Neural progenitor cell (in vitro differentiated cells): ENCODE measurements at places on chromosomes 1 and 21. TPM values are rescaled to one million over a fixed set of nuclear protein-coding genes. Genes with fewer than 3 reads are reported as not detected.

The RTCA gene
- total RNA-seq: 34.1 and 69.7 TPM in 2 replicates

The EDN2 gene
- total RNA-seq: not detected in 2 replicates

The DNAH14 gene
- total RNA-seq: 64.8 and 118 TPM in 2 replicates

The ALX3 gene
- total RNA-seq: 1.1 TPM in 1 of 2 replicates, not detected in the other

The CR1L gene
- not detected in 2 replicates for total RNA-seq

DNA sequence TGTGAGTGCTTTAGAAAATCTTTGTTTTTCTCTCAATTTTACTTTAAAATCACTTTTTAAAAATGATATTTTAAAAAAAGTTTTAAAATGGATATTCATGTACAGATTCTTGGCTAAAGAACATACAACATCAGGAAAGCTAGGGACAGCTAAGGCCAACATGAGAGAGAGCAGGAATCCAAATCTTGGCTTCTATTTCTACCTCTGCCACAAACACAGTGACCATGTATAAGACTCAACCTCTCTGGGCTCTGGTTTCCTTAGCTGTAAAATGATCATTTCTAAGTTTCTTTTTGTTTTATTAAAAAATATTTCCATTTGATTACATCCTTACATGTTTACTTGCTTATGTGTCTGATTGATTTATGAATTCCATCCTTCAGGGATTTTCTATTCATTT is 1.2 kb downstream of the VCAM1 start:
- DNase-seq: no peak

DNA sequence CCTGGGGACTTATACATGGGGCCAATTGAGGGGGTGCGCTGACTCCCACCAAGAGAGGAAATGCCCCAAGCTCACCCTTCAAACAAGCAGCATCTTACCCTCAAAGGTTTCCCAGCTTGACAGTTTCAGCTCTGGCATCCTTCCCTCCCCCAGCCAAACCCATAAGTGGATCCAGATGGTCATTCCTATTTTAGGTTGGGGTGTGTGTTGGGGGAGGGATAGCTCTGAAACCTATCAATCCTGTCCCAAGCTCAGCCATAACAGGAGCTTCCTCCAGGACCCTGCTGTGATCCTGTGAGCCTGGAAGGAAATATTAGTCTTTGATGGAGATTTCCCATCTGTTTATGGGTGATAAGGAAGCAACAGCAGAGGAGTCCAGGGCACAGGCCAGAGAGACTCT is 3.4 kb upstream of the TMEM222 start:
- no peak for DNase-seq

DNA sequence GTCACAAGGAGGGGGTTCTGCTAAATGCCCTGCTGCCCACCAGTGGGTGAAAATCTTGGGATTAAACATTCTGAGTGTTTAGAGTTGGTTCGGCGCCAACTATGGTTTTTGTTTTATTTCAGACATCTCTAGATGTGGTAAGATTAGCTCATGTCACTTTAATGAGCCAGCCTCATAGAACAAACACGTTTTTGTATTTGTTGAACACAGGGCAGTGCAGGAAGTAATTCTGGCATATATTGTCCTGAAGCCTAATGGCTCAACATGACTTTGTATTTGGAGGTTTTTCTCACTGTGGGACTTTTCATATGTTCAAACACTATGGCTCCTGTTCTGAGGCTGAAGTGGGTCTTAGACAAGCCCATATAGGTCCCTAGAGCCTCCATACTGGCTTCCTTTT is 107.8 kb downstream of the NGF start:
- no peak for DNase-seq

DNA sequence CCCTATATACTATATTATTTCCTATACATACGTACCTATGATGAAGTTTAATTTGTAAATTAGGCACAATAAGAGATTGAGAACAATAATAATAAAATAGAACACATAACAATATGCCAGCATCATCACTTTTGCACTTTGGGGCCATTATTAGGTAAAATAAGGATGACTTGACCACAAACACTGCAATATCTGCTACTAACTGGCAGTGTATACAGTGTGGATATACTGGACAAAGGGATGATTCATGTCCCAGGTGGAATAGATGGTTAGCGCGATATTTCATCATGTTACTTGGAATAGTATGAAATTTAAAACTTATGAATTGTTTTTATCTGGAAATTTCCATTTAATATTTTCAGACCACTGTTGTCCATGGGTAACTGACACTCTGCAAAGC is 35.4 kb upstream of the TXLNA start:
- no peak for DNase-seq

DNA sequence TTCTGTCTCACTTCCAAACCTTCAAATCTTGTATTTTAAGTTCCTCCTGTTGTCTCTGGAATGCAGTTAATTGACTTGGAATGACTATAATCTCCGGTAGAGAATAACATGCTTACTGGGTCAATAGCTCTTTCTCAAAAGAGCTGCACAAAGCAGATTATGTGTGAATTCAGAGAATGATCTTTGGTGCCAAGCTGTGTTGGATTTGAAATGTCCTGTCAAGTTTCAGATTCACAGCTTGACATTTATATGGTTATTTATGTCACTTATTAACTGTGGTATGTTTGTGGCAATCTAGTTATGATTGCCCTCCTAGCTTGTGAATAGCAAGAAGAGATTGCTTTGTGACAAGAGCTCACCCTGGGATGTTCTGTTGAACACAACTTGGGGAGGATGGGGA is 128.3 kb upstream of the KCNE2 start:
- peak; percentile 54 for DNase-seq

DNA sequence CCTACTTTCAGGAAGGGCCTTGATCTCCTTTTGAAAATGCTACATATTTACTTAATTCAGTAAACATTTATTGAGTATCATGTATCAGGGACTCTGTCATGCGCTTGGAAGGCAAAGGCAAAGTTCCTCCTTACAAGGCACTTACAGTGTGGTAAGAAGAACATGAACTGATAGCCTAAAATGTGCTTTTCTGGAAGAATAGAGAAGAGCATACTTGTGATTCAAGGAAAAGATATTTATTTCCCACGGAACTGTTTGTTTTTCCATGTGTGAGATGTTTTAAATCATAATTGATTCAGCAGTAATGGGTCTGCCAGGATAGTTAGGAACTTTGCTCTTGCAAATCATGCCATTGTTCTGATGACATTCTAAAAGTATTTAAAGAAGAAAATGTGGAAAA is 110.1 kb upstream of the ZNHIT6 start:
- no peak for DNase-seq

DNA sequence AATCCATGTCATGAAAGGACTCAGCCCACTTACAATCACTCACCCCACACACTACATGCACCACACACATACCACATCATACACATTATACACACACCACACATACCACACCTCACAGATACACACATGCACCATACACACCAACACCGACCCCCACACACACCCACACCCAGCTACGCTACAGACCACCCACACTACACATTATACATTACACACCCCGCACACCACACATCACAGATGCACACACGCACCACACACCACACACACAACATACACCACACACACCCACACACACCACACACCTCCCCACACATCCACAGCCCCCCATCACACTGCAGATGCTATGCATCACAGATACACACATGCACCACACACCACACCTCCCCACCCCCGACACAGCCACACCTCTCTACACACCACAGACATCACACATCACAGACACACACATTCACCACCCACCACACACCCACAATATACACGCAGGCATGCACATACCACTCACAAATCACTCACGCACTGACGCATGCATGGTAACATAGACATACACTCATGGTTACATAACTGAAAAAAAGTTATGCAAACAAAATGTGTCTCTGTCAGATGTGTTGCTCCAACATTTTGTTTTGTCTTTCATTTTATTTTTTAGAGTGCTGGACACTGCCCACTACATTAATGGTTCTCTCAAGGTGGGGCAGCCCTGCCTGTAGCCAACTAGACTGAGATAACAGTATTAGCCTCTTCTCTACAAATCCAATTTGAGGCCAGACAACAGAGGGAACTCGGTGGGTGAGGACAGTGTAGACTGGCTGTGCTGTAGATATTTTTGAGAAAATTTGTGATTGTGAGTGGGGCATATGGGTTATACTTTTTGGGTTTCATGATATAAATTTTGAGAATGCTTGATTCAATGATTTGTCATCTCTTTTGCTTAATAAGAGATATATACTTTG is 15.2 kb upstream of the PGBD2 start:
- DNase-seq: no peak

DNA sequence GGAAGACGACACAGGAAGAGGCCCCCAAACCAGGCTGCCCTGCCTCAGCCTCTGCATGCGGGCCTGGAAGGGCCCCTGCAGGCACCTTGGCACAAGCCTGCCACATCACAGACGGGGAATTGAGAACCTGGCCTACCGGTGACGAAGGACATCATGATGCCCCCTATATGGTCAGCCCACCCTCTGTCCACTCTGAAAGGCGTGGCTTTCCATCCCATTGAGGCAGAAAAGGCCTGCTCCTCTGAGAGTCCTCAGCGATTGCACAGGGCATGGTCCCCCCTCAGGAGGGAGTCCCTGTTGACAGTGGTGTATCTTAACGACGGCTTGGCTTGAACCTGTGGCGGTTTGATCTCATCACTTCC is 11.4 kb downstream of the KRTAP10-1 start:
- no peak for DNase-seq

GRCh38 chr1:174276087-174276486 is 116.8 kb downstream of the RABGAP1L start:
- DNase-seq: no peak

- no peak for DNase-seq
Measured at GRCh38 chr1:226029093-226029496, 30.0 kb upstream of the SDE2 start.

GRCh38 chr1:194537521-194537920 is 1351.1 kb upstream of the B3GALT2 start:
- no peak for DNase-seq

DNA sequence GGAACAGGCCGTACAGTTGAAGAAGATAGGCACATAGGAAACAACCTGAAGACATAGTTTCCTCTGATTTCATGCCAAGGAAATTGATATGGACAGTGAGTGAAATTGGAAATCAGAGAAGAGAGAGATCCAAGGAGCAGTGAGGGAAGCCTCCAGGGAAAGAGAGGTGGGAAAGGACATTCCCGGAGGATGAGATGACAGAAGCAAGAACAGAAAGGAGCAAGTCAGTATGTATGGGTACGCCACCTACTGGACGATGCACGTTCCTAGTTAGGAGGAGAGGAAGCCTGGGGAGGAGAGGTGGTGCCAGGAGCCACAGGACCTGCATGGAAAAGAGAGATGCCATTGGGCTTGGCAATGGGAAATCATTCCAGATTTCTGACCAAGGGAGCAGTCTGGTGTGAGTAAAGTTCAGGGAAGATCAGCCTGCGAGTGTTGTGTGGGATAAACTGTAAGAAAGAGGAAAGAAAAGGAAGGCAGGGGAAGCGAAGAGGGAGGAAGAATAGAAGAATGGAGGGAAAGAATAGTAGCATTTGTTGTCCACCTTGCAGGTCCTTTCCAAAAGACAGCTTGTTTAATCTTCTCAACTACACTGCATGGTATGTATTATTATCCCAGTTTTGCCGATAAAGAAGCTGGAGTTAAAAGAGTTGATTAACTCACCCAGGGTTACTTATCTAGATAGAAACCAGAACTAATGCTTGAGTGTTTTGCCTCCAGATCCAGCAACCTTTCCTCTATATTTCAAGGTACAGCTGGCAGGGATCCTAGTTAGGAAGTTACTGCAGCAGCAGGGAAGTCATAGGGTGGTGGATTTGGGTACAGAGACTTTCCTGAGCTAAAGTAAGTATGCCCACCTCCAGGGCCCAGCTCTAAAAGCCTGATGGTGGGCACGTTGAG is 27.4 kb downstream of the C1orf116 start:
- peak; percentile 78 for DNase-seq

GRCh38 chr1:19936061-19936750 is 12.8 kb upstream of the PLA2G2E start:
- no peak for DNase-seq

DNA sequence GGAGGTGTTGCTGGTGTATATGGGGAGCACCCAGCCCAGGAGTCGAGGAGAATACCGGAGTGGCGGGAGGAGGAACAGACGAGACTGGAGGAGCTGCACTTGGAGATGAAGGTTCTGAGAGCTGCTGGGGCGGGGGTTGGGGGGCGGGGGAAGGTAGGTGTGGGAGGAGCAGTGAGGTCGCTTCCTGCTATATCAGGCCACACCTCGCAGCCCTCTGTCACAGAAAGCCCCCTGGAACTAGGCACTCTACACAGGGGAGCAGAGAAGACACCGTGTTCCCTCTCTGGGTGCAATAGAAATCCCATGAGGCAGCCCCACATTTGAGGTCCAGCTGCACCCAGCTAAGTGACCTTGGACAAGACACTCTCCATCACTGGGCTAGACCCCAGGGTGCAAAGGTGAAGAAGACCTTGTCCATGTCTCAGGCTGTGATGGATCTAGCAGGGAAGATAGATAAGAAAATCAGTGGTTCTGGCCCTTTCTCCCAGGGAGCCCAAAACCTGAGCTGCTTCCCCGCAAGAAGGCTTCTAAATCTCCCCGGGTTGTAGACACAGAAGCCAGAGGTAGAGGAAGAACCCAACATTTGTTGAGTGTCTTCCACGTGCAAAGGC is 155.8 kb upstream of the EDN2 start:
- no peak for DNase-seq

- DNase-seq: peak; percentile 16
Measured at GRCh38 chr1:242828199-242828598, 303.7 kb upstream of the PLD5 start.

- DNase-seq: no peak
Measured at GRCh38 chr1:59730759-59731478, 83.8 kb upstream of the HOOK1 start.

GRCh38 chr1:29749024-29749945 is 513.0 kb downstream of the PTPRU start:
- DNase-seq: no peak

- DNase-seq: no peak
Measured at GRCh38 chr1:229114315-229114714, 156.6 kb upstream of the RAB4A start.

- no peak for DNase-seq
Measured at GRCh38 chr1:59526240-59526639, 229.3 kb downstream of the FGGY start.

DNA sequence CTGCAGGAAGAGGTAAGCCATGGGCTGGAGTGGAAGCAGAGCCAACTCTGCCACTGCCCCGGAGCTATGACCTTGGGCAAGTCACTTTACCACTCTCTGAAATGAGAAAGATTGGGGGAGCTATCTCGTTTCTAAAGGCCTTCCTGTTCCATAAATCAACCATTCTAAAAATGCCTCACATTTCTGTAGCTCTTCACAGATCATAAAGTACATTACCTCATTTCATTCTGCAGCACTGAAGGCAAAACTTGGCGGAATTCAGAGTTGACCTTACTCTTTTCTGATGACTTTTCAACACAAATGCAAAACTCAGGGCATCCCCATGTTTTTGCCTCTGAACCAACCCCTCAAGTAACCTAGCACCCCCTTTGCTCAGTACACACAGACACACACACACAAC is 404.0 kb upstream of the NFIA start:
- DNase-seq: no peak

- DNase-seq: peak; percentile 44
Measured at GRCh38 chr1:35702508-35702907, 16.2 kb downstream of the C1orf216 start.
